ENCODE measurements at places on chromosomes 1 and 21. TPM values are rescaled to one million over a fixed set of nuclear protein-coding genes. Genes with fewer than 3 reads are reported as not detected.

AIM2 gene
- total RNA-seq = not detected

SNX7 gene
- total RNA-seq = 41.7 TPM

BCAN gene
- total RNA-seq = not detected

LCE1B gene
- total RNA-seq = not detected

All from bronchial smooth muscle cell (primary cell).